ENCODE measurements at places on chromosomes 5 and 9.

DNA sequence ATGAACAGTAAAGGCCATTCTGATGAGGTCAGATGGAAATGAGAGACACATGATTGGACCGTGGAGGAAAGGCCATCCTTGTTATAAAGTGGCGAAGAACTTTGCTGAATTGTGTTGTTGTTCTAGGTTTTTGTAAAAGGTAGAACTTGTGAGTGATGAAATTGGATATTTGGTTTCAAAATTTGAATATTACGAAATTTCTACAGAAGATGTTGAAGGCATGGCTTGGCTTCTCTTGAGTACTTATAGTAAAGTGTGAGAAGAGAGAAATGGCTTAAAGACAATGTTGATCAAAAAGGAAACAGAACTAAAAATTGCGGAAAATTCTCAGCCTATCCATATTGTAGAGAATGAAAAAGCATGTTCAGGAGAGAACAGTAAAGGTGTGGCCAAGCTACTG lies 166.6 kb upstream of the S1PR3 start:
- DNase-seq, result no peak

GRCh38 chr9:8686516-8686915 lies 886.9 kb upstream of the DMAC1 start:
- no peak for DNase-seq

DNA sequence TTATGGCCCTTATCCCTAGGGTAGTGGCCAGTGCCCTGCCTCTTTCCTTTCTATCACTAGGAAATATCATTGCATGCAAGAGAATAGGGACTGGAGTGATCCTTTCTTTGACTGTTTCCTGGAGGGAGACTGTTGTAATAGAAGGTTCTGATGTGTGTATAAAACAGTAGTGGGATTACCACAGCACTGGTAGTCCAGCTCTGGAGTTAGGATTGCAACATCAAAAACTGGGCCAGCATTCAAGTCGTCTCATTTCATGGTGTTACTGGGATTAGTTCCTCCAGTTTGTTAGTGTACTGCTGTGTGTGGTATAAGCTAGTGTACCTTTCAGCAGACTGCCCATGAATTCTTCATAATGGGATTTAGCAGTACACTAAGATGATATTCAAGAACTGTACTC lies 45.8 kb downstream of the KIAA1958 start:
- DNase-seq, result no peak

DNA sequence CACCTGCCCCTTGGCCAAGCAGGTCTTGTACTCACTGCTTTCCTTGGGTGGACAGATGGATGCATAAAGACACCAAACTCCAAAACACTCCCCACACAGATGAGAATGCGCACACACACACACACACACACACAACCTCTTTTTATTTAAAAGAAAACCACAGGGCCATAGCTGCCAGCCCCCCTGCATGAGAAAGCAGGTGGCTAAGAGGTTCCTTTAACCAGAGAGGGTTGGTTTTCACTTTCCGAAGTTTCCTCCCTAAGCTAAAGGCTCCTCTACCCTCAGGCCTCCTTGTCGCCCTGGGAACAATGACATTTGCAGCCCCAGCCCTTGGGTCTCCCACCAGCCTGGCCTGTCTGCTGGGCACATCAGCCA lies 11.1 kb downstream of the NR5A1 start:
- DNase-seq, result no peak

GRCh38 chr9:109122726-109123621 lies 3.2 kb upstream of the TMEM245 start:
- no peak for DNase-seq

DNA sequence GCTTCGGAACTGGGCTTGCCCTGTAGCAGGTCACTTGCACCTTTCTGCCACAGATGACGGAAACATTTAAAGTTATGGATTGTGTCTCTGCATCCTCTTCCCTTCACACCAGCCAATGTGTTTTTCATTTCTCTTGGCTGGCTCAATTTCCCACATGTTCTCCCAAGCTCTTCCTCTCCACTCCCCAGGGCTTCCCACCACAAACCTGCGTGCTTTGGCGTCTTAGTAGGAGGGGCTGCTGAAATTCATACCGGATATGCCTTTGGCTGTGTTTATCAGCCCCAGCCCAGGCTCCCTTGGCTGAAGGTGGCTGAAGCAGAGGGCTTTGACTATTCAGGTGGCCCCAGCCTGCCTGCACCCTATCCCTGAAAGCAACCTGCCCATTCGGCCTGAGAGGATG lies 32.1 kb downstream of the ADRB2 start:
- no peak for DNase-seq

DNA sequence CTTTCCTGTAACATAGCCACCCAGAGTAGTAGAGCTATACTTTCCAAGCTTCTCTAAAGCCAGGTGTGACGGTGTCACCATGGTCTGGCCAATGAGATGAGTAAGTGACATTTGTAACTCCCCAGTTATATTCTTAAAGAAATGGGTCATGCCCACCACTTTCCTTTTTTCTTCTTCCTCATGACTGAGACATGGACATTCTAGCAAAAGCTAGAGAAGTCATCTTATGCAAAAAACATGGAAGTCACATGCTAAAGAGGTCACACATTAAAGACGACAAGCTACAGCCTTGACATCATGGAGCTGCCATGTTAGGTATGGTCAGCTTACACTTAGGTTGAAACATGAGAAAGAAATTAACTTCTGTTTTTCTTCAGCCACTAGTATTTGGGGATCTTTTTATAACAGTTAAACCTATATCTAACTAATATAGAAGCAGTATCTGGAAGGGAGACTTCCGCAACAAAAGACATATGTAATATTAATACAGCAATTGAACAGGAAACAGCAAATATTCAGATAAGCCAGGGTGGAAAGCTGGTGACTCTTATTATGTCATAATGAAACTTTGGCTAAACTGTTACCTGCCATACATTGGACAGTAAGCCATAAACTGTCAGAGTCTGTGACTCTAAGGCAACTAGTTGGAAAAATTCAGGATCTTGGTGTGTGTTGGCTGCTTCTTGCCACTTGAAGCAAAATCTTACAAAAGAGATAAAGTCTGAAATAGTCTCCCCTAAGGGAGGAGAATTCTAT lies 54.7 kb upstream of the SNX2 start:
- DNase-seq, result no peak

DNA sequence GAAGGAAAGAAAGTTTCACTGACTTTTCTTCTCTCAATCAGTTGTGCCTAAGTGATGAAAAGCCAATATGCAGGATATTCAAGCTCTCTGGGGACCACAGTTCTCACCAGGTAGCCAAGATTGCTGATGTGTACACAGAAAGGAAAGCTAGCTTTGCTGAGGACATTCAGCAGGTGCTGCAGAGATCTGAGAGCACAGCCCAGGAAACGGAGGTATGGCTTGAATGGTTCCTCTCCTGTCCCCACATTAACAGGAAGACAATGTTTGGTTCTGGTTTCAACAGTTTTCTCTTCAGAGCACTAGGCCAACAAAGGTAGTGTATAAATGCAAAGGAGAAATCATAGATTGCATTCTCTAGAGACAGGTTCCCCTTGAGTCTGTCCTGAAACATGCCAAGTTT lies 69.6 kb downstream of the PTPDC1 start:
- DNase-seq, result no peak

- no peak for DNase-seq
Observed at GRCh38 chr9:127588740-127589506, 23.2 kb upstream of the STXBP1 start.

DNA sequence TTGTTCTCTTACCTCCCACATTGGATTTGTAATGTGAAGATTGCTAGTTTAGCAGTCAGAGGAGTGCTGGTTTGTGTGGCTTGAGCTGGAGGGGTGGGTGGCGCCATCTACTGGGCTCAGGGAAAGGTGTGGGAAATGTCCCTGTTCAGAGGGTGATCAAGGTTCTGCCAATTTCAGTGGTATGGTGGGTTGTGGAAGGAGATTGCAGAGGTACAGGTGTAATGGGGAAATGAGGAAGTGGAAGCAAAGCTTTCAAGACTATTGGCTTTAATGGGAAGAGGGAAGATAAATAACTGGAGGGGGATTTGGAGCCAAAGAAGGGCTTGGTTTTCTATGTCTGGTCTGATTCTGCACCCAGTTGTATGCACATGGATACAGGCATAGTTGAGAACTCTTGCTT lies 76.4 kb downstream of the OSMR start:
- DNase-seq, result peak; percentile 71

Data from glutamatergic neuron (in vitro differentiated cells).